Muscle of leg (tissue), 16 donors: ENCODE measurements at places on chromosomes 7 and 10.

DNA sequence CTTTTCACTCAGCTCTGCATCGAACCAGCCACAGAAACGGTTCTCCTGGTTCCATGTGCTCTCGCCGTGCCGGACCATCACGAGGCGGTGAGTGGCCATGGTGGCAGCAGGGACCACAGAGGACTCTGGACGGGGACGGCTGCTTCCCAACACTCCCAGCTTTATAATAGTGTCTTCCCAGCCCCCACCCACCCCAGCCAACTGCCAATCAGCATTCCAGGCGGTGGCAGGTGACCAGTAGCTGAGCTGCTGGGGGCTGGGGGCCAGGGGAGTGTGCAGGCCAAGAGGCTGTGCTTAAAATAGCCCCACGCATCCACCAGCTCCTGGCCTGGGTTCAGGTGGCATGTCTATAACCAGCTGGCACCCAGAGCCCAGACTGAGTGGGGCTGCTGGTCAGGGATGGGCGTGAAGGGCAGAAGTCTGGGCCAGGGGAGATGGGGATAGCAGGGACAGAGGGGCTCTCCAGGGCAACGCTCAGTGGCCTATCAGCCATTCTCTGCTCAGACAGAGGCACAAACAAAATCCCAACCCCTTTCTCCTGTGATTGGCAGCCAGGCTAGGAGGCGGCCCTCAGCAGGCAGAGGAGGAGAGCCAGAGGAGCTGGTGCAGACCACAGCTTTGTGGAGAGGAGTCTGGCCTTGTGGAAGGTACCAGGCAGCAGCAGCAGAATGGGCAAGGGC, at the start of gene PGAM2:
PGAM2 (minus strand) TSS at position 137 of the 680 bp plus-strand sequence; CDS start at position 99, 38 bp downstream.
- DNase-seq, result peak; percentile 84

DNA sequence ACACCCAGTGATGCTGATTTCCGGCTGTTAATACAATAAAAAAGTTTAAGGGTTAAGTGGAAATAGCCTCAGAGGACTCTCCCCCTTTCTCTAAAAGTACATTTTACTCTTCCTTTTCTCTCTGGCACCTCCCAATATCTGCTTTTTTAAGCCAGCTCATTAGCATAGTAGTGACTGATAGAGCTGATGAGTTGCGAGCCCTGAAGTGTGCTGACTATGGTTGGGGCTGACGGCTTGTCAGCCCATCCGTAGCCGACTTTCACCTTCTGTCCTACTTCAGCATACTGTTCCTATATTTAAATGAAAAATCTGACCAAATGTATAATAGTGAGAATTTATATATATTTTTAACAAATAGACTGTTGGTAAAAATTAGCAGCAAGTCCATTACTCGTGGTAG, 80.0 kb downstream of the SHH start:
- DNase-seq, result no peak

DNA sequence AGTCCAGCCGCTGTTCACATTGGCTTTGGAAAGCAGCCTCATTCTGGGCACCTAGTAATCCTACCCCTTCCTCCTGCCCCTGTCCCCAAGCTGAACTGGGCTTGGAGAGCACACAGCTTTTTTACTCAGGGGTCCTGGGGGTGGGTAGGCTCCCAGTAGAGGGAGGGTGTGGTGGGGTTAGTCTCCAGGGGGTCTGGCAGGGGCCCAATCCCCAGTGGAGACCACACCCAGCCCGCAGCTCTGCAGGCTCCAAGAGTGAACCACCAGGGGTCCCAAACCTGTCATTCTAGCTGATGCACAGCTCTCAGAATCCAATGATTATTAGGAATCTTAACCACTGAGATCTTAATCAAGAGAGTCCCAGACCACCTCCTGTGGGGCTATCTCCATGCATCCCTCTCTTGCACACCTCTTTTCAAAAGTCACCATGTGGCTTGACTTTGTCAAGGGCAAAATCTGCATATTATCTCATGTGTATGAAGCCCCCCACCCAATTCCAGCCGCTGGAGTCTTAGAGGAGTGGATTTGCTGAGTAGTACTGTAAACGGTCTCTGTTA, 2.7 kb downstream of the HOXA11 start:
- no peak for DNase-seq

GRCh38 chr10:73723516-73723915, 20.7 kb upstream of the SEC24C start:
- DNase-seq, result no peak

GRCh38 chr10:125164421-125164820, 4.1 kb upstream of the CTBP2 start:
- DNase-seq, result no peak

DNA sequence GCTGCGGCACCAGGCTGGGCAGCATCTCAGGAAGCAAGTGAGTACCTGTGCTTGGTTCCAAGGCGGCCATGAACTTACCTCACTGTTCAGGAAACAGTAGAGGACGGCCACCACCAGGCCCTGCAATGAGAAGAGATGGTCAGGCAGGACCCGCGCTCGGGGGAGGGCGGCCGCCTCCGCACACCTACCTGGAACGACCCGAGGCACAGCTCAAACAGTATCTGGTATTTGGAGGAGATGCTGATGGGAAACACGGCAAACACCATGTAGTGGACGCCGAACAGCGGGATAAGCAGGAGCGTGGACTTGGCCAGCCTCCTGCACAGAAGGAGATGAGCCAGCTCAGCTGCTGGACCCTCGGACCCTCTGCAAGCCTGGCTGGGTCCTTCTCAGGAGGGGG, 112.9 kb downstream of the VIPR2 start:
- no peak for DNase-seq

DNA sequence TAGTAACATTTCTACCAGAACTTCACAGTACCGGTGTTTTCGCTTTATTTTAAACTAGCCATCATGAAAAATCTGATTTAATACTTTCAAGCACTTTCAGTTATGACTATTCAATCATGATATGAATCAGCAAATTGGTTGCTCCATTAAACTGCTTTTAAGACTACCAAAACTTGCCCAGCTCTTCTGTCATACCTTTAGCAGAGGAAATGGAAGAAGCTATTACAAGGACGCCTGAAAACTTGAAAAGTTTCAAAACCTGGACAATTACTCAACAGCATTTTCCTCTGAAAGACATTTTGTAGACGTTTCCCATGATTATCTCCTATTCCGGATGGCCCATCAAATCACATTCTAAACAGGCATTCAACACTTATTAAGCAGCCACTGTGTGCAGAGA, 2.0 kb downstream of the JAZF1 start:
- no peak for DNase-seq

DNA sequence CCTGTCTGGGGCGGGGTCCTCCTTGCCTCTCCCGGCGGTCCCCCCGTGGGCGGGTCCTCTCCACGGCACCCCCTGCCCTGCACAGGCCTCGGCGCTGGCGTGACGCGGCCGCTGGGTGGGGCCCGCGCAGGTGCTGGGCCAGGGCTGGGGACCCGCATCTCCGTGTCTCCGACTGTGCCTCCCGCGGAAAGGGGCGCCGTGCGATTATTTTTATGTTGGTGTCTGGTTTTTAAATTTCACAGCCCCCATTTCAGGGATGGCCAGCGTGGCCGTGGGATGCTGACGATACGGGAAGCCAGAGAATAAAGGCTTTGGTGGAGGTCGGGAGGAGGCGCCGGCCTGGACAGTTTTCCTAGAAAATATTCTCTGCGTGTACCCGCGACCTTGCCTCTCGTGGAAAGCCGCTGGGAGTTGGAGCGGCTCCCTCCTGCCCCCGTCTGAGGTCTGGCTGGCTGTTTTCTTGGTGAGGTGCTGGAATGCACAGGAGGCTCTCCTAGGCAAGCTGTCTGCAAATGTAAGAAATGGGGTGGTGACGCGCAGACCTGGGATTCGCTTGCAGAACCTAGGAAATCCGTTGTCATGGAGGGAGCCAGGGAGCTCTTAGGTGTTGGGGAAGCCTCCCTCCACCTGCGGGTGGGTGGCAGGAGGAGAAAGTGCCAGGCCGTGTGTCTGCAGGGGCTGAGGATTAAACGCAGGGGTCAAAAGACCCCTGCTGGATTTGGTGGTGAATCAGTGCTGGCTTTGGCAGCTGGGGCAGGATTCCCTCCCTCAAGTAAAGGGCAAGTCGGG, 28.7 kb upstream of the JAKMIP3 start:
- peak; percentile 12 for DNase-seq

- DNase-seq, result no peak
Observed at GRCh38 chr7:156389116-156389692, 251.4 kb upstream of the RNF32 start.

- peak; percentile 92 for DNase-seq
Observed at GRCh38 chr7:80530136-80530535, 18.3 kb upstream of the GNAT3 start.

DNA sequence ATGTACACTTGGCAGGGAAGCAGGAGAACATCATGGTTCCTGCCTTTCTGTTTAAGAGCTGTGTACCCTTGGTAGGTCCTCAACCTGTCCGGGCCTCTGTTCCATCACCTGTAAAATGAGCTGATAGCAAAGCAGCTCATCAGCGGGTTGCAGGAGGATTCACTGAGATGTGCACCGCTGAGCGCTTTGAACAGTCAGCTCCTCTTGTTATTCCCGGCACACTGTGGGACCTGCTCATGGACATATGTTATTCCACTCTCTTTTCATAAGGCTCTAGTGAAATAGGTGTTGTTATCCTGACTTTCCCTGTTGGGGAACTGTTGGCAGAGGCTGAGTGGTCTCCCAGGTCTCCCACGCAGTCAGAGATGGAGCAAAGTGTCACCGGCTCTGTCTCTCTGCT, 497.5 kb upstream of the ZMIZ1 start:
- no peak for DNase-seq

DNA sequence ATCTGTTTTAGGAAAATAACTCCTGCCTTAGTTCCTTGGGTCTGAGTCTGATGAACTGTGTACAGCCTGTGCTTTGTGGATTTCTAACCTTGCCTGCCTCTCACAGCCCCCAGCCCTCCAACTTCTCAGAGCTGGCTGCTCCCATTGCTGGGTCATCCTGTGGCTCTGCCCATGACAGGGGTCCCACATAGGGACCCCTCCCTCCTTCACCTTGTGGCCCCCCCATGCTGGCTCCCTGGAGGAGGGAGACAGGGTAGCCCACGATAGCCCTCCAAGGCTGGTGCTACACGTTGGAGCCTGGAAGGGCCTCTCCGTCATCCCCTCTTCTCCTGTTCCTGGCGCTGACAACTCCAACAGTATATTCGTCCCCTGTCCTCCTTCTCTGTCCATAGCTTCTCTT, 2.8 kb upstream of the DENND2A start:
- DNase-seq, result no peak

DNA sequence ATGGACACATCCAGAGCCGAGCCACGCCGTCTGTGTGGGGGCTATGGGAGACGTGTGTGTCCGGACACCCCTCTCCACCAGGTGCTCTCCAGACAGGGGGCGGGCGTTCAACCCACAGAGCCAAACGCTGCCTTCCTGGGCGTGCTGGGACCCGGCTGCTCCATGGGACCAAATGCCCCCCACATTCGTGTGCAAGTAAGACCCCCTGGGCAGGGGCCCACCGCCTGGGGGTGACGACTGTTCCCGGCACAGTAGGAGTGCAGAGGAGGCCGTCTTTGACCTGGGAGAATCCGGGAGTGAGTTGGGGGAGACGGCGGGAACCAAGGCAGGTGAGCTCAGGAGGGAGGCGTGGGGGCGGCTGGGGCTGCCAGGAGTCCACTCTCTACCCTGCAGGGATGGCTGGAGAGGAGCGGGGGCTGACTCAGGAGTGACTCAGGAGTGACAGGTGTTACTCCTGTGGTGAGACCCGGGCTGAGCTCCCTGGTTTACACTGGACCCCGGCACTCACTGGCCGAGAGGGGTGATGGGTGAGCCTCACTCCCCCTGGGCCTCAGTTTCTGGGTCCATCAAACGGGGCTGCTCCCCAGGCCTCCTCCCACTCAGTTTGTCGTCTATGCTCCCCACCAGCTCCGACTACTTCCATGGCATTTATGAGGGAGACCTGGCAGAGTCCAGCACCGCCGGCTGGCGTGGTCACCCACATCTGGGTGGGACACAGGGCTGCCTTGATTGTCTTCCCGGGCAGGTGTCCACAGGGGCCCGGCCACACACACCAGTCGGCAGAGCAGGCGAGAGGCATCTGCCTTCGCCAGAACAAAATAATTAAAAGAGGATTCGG, 95.0 kb downstream of the MICALL2 start:
- DNase-seq, result no peak

DNA sequence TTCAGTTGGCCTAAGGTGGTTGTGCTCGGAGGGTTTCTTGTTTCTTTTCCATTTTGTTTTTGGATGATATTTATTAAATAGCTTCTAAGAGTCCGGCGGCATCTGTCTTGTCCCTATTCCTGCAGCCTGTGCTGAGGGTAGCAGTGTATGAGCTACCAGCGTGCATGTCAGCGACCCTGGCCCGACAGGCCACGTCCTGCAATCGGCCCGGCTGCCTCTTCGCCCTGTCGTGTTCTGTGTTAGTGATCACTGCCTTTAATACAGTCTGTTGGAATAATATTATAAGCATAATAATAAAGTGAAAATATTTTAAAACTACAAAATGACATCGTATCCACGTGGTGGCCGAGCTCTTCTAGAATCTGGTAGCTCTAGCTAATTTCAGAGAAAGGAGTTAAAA, 20.4 kb downstream of the GATA3 start:
- DNase-seq, result no peak

DNA sequence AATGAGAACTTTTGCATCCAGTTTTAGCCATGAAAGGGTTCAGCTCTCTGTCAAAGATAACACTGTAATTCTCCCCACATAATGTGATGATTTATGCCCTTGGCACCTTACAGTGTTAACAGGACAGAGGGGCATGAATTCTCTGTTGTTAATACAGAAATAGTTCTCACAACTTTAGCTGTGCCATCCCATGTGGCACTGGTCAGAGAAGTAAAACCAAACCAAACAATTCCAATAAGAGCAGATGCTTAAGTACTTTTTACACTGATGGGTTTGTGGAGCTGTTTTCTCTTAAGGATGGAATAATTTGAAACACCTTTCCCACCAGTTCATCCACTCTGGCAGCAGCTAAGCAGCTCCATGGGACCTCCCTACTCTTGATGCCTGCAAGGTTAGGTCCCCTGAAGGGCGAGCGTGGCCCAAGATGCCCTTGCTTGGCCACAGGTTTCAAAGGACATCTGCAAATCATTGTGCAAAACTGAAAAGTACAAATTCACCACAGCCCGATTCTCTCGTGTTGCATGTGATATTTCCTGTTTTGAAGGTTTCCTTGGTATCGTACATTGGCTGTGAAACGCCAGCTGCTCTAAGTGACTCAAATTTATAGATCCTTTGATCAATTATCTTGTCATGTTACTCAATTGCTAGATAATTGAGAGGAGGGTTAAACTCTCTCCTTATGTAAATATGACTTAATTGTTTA, 82.5 kb upstream of the CREB5 start:
- peak; percentile 74 for DNase-seq

- DNase-seq, result peak; percentile 87
Observed at GRCh38 chr10:29344073-29344820, 55.4 kb downstream of the LYZL1 start.

- DNase-seq, result no peak
Observed at GRCh38 chr10:78664929-78665553, 403.7 kb upstream of the ZMIZ1 start.
